ENCODE measurements at places on chromosomes 7 and 10.

DNA sequence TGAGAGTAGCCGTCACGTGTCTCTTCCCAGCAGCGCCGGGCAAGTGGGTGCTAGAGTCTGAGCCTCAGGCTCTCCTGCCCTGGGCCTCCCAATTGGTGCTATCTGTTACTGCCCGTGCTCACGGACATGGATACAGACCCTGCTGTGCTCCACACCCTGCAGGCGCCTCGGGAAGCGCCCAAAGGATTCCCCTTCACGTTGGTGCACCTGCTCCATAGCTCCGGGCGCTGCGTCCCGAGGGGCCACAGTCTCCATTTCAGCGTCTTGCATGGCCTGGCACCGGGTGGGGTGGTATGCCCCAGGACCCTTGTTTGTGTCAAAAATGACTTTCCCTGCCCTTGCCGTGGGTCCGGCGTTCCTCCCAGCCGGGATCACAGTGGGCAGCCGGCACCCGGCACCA lies 13.8 kb upstream of the ZNF212 start:
- DNase-seq: no peak

GRCh38 chr10:71334221-71334791 lies 15.2 kb downstream of the SLC29A3 start:
- no peak for DNase-seq

GRCh38 chr10:104197364-104197763 lies 34.8 kb downstream of the CFAP43 start:
- DNase-seq: no peak

DNA sequence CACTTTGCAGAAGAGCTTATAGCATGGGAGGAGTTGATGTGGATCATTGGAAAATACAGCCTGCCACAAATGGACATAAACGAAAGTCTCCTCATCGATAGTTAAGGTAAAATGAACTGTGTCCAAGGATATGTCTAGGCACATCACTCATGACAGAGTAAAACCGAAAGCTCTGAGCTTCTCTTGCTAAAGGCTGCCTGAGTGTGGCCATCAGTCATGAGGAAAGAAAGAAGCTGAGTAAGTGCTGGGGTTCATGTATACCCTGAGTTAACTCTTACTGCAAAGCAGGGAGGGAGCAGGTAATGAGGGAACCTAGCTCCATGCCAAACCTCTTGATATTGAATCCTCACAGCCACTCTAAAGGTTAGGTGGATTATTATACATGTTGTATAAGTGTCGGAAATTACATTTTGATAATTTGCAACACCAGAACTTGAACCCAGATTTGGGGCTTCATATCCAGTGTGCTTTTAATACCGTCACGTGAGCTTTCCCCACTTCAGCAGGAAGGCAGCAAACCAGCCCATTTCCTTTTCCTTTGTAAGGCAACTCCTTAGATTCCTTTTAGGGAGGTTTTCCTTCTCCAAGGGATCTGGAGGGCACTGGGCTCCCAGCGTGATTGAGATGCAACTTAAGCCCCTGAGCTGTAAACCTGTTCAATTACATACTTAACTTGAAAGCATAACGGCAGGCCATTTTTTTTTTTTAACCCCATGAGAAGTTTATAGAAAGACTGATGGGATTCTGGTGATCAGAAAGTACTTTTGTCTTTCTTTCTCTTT lies 215.0 kb downstream of the PHF14 start:
- DNase-seq: no peak

GRCh38 chr7:109479388-109479787 lies 909.7 kb downstream of the DNAJB9 start:
- DNase-seq: no peak
